ENCODE measurements at places on chromosomes 12 and 14. TPM values are rescaled to one million over a fixed set of nuclear protein-coding genes. Genes with fewer than 3 reads are reported as not detected.

BCL11B gene
- total RNA-seq: 1.0 TPM

ABCC9 gene
- 1.2 TPM for total RNA-seq

GPRC5A gene
- 3.4 TPM for total RNA-seq

ACOT4 gene
- total RNA-seq: 0.44 TPM

EPYC gene
- total RNA-seq: not detected

VSX2 gene
- total RNA-seq: not detected

PAX9 gene
- not detected for total RNA-seq

MYF5 gene
- not detected for total RNA-seq

LUM gene
- total RNA-seq: 0.18 TPM

ZC2HC1C gene
- total RNA-seq: 1.6 TPM

MYL2 gene
- total RNA-seq: not detected

PRPH gene
- total RNA-seq: not detected

All from endothelial cell (in vitro differentiated cells).